ENCODE measurements at places on chromosomes 4 and X. TPM values are rescaled to one million over a fixed set of nuclear protein-coding genes. Genes with fewer than 3 reads are reported as not detected.

DNA sequence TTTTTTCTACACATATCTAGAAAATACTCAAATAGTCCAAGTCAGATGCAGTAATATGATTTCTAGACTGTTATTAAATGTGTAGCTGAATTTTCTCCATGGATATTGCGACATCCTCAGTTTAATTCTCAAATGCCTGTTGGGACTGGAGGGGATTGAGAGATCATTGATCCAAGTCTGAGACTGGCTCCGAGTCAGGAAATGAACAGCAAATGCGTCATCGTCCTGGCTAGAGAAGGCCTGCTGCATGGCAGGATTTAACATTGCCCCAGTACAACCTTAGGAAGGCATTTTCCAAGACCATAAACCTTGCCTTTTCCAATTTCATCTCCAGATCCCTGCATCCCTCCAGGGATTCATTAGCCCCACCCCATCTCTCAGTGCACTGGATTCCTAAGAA is 56.6 kb upstream of the SLC6A14 start:
- no peak for DNase-seq

Gene VSIG4
- total RNA-seq, result 275 TPM

DNA sequence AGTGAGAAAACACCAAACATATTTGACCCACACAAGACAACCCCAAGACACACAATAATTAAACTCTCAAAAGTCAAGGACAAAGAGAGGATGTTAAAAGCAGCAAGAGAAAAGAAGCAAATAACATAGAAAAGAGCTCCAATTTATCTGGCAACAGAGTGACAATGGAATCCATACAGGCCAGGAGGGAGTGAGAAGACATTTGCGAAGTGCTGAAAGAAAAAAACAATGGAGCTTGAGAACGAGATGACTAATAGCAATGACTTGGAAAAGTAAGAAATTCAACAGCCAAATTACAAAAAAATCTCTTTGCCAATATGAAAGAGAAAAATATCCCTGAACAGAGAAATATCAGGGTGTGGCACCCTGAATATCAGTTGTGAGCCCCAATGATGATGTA is 61.6 kb downstream of the MAD2L1 start:
- no peak for DNase-seq

Gene FAM9C
- total RNA-seq, result not detected

GRCh38 chrX:121245763-121246162 is 198.4 kb downstream of the GLUD2 start:
- no peak for DNase-seq

Gene MAGEA2B
- not detected for total RNA-seq

DNA sequence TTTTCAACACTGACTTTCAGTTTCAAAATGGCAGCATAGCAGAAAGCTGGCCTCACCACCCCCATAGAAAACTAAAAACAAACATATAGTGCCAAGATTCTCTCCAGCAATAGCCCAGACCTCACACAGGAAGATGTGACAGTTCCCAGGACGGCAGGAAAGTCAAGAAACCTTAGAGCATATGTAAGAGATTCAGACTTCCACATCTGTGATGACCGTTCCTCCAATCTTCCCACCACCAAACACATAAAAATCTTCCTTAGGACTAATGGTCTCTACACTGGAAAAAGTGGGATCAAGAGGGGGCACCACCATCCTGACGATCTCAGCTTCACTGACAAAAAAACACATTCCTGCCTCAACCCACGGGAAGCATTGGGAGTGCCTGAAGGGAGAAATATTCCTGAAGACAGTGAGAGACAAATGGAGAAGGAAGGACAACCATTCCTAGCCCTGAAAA is 134.1 kb upstream of the CPXCR1 start:
- DNase-seq, result no peak

- no peak for DNase-seq
These were observed 33.4 kb downstream of the SLC2A9 start for GRCh38 chr4:9987749-9988362.

GRCh38 chr4:112099701-112100297 is 45.5 kb upstream of the FAM241A start:
- no peak for DNase-seq

DNA sequence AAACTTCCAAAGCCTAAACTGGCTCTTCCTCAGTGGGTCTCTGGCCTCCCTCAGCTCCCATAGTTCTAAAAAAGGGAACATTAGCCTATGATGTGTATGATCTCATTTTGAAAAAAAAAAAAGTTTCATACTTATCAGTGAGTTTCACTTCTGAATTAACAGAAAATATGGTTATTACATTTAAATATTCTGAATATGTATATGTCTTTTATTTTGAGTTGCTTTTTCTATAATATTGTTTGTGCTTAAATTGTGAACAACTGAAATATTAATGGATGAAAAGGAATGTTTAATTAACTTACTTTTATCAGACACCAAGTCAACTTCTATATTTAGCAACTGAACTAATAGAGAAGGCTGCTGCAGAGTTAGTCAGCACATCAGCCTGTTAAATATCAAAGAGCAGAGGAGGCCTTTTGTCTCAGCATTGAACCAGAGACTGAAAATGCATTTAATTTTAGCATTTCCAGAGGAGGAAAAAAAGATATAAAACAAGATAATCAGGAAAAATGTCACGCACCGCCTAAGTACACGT is 20.4 kb upstream of the FHL1 start:
- DNase-seq, result no peak

DNA sequence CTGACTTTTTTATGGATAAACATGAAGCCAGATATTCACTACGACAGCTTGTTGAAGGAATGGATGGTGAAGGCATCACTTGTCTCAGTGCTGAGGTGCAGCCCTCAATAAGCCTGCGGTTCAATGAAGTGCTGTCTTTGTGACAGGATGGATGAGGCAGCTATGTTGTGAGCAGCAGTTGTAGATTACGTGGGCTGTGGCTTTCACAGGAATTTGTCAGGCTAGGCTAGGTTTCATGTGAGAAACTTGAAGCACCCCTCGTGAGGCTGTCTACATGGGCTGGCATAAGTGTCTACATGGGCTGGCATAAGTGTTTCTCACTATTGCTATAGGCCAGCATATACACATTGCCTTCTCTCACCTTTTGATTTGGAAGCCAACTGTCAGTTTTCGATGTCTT is 1050.0 kb downstream of the ADGRL3 start:
- no peak for DNase-seq

Gene BMPR1B
- total RNA-seq, result 3.1 TPM

- no peak for DNase-seq
These were observed 90.8 kb downstream of the AASDH start for GRCh38 chr4:56296526-56296925.

Gene UBQLN2
- 19.8 TPM for total RNA-seq

DNA sequence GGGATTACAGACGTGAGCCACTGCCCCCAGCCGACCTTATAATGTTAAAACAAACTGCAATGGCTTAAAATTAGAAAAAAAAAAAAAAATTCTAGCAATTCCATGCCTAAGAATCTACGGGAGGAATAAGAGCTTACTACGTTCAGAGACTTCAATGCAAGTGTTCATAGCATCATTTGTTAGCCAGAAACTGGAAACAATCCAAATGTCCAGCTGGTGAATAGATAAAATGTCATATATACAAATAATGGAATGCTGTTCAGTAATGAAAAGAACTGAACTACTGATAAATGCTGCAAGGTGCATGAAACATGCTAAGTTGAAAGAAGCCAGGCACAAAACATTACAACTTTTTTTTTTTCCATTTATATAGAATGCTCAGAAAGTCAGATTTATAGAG is 5.3 kb downstream of the EXOSC9 start:
- DNase-seq, result no peak

DNA sequence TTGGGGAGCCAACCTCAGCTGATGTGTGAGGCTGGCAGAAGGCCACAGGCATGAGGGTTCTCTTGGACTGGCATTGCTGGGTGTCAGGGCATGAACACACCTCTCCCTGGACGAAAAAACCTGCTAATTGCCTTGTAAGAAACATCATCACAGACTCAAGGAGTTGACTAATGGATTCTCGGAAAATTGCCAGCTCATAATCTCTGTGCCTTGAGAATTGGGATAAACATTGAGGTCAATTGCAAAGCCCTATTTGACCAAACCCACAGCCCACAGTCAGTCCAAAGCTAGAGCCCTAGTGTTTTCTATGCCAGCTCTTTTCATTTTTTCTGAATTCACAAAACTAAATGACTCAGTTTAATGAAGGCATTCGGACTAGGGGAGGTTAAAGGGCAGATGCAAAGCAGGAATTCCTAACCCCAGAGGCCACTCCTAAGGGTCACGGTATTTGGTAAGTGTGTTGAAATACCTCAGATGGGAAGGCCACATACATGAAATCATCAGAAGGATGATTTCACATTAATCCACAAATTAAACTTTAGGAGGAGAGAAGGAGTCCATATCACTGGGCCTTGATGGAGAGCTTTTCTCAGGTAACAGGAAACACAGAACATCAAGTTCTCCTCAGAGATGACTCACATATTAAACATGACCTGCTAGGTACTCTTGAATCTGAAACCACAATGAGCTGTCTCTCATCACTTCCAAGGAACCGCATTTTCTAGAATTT is 39.0 kb upstream of the RASL11B start:
- no peak for DNase-seq

- peak; percentile 42 for DNase-seq
These were observed 37.5 kb upstream of the RASGEF1B start for GRCh38 chr4:81509191-81509590.

Gene SATL1
- not detected for total RNA-seq

- DNase-seq, result no peak
These were observed 1.1 kb downstream of the BMPR1B start for GRCh38 chr4:94758700-94759399.

- DNase-seq, result no peak
These were observed 13.4 kb downstream of the EDA2R start for GRCh38 chrX:66625525-66625924.

Gene IL13RA2
- not detected for total RNA-seq

DNA sequence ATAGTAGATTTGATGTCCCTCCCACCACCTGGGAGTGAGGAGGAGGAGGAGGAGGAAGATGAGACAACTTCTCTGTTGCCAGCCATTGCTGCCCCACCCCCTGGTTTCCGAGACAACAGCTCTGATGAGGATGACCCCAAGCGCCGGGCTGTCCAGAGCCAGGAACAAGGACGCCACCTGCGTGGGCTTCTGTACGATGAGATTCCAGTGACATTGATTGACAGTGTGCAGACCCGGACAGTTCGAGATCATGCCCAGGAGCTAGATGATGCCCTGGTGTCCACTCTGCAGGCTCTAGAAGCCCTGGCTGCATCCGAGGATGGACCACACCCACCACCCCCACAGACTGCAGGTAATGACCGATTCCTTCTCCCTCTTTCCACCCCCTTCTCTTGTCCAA is 30.5 kb upstream of the PRPS1 start:
- no peak for DNase-seq

GRCh38 chrX:31580227-31580626 is 508.4 kb upstream of the FTHL17 start:
- no peak for DNase-seq

Gene GYG2
- total RNA-seq, result 0.91 TPM

DNA sequence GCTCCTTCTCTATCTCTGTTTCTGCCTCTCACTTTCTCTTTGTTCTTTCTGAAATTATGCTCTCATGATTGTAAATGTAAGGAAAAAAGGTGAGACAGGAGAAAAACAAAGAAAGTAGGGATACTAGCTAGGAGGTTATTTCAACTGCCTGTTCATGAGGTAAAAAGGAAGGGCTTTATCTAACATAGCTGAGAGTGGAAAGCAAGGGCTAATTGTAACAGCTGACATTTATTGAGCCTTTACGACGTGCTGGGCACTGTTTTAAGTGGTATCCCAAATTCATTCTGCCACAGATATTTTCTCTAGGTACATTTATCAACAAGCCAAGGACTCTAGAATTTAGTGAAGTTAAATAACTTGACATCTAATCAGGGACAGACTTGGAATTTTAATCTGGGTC is 133.1 kb upstream of the GNPDA2 start:
- no peak for DNase-seq

GRCh38 chrX:45191820-45192409 is 8.8 kb downstream of the DIPK2B start:
- no peak for DNase-seq

Gene SHOX
- total RNA-seq, result not detected

Gene FDCSP
- not detected for total RNA-seq

- DNase-seq, result no peak
These were observed 218.6 kb downstream of the PRDM5 start for GRCh38 chr4:120703908-120704307.

GRCh38 chr4:39446842-39447573 is 11.7 kb downstream of the RPL9 start:
- DNase-seq, result peak; percentile 77

GRCh38 chrX:38214551-38215531 is 5.8 kb downstream of the SRPX start:
- DNase-seq, result no peak

DNA sequence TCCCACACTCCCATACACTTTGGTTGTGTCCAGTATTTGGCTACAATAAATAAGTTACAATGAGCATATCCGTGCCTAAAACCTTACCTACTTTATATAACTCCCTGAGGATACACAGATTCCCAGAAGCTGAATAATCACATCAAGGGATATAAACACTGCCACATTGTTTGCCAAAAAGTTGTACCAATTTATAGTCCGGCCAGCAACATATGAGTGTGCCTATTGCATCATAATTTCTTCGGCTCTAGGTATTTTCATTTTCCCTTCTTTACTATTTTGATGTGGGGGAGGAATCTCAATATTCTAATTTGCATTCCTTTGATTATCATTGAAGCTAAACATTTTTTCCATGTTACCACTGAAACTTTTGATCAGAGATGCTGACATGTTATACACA is 146.4 kb downstream of the PCDH19 start:
- no peak for DNase-seq

- no peak for DNase-seq
These were observed 281.7 kb upstream of the PITX2 start for GRCh38 chr4:110904435-110905065.

- DNase-seq, result no peak
These were observed 5.7 kb downstream of the CD99 start for GRCh38 chrX:2696698-2697215.

Gene MAGEB17
- not detected for total RNA-seq

- DNase-seq, result no peak
These were observed 35.5 kb downstream of the CCNI start for GRCh38 chr4:77040270-77040669.

Gene GATA1
- total RNA-seq, result 1.8 TPM

- DNase-seq, result no peak
These were observed 108.3 kb upstream of the TAPT1 start for GRCh38 chr4:16334601-16335000.

Gene FAAH2
- total RNA-seq, result 21.4 TPM

- DNase-seq, result no peak
These were observed 86.1 kb downstream of the CENPC start for GRCh38 chr4:67459164-67459563.

DNA sequence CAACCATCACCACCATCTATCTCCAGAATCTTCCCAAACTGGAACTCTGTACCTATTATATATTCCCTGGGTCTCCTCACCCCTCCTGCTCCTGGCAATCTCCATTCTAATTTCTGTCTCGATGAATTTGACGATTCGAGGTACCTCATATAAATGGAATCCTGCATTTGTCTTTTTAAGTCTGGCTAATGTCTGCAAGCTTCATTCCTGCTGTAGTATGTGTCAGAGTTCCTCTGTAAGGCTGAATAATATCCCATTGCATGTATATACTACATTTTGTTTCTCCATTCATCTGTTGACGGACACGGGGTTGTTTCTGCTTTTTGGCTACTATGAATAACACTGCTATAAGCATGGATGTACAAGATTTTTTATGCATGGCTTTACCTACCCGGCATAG is 19.5 kb downstream of the PRKG2 start:
- no peak for DNase-seq

Gene VCX3A
- not detected for total RNA-seq
